ENCODE measurements at places on chromosomes 5 and 9.

- DNase-seq = no peak
These were observed 27.5 kb downstream of the KCNT1 start for GRCh38 chr9:135729480-135729879.

DNA sequence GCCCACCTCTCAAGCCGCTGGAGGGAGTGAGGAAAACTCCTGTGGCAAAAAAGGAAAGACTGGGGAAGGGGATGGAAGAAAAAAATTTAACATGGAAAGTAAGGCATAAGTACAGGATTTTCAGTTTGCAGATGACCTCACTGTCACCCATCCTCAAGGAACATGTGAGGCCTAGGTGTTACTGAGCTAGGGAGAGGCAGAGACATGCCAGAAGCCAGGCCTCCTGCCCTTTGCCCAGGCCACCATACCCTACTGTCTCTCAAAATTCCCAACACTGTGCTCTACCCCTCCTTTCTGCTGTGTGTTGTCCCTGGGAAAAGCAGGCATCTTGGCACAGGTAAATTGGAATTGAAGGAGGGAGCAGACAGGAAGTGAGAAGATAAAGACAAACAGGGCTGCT is 4.4 kb upstream of the MGAT1 start:
- no peak for DNase-seq

- DNase-seq = no peak
These were observed 28.8 kb upstream of the ADAMTS2 start for GRCh38 chr5:179373961-179374505.

DNA sequence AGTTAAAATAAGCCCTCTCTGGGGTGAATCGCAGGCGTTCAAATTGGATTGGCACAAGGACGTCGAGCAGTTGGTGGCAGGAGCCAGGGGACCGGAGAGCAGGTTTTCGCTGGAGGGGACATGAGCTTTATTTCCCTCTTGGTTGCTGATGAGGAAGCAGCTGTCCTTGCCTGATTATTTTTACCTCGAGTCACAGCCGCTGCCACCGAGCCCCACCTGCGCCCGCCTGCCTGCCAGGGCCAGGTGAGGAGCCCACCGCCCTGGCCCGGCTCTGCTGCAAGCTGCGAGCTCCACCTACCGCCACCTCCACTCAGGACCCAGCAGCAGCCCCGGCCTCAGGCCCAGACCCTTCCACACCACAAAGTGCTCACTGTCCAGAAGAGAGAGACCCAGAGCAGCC is 9.0 kb upstream of the ADGRD2 start:
- no peak for DNase-seq

GRCh38 chr5:121251954-121252353 is 599.7 kb upstream of the FTMT start:
- DNase-seq = no peak

DNA sequence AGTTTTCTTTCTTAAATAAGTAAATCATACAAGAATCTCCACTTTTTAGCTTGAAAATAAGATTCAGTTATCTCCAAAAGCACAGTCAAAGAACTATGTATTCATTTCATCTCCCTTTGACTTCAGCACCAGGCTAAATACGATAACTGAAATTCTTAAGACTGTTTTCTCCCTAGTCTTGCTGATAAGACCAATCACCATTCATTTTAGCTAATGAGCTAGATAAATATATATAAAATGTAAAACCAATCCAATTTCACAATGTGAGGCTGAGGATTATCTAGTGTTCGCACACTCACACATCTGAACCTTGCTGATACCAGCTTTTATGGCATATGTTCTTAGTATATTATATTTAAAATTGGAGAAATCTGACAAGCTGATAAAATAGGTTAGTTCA is 17.3 kb upstream of the ZNF622 start:
- no peak for DNase-seq

GRCh38 chr5:115961381-115962238 is 665 bp upstream of the LVRN start:
- no peak for DNase-seq

- DNase-seq = no peak
These were observed 45.2 kb upstream of the PITX1 start for GRCh38 chr5:135079099-135079681.
